ENCODE measurements at places on chromosomes 13 and 19.

GRCh38 chr13:32443111-32443510 lies 15.2 kb upstream of the N4BP2L1 start:
- no peak for DNase-seq

GRCh38 chr19:34879563-34879962 lies 47.1 kb upstream of the ZNF30 start:
- no peak for DNase-seq

DNA sequence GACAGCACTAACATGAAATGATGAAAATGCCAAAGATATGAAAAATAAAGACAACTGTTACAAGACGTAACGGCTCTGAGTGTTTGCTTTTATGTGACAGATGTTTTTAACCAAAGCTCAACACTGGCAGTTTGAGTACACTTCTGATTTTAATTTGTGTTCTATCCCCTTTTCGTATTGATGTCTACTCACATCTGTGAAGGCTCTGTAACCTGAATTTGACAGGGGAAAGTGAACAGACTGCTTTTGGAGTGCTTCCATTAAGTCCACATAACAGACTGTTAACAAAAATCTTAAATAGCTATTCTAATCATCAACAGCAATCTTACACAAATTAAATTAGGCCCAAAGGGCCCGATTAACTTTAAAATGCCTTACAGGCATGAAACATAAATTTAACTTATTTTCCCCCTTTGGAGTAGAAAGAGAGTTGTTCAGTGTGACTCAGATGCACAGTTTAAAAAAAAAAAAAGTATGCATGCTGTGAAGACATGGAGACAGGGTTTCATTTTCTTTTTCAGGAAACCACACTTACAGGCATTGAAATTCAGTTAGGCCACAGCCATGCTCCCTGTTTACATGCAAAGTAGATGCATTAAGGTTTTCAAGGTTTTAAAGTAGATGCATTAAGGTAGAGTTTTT lies 16.3 kb upstream of the RNASEH2B start:
- DNase-seq, result no peak

GRCh38 chr19:4730740-4731171 lies 7.1 kb upstream of the DPP9 start:
- DNase-seq, result no peak

- no peak for DNase-seq
Measured at GRCh38 chr19:573519-573825, 1.1 kb downstream of the BSG start.

DNA sequence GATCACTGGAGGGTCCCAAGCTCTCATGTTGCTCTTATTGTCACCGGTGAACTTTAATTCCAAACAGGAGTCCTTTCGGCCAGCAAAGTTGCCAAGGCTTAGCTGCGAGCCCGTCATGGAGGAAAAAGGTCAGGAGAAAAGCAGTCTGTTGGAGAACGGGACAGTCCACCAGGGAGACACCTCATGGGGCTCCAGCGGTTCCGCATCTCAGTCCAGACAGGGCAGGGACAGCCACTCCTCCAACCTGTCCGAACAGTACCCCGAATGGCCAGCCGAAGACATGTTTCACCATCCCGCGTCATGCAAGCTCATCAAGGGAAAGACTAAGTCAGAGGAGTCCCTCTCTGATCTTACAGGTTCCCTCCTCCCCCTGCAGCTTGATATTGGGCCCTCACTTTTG lies 10.4 kb downstream of the ZNF91 start:
- DNase-seq, result no peak

DNA sequence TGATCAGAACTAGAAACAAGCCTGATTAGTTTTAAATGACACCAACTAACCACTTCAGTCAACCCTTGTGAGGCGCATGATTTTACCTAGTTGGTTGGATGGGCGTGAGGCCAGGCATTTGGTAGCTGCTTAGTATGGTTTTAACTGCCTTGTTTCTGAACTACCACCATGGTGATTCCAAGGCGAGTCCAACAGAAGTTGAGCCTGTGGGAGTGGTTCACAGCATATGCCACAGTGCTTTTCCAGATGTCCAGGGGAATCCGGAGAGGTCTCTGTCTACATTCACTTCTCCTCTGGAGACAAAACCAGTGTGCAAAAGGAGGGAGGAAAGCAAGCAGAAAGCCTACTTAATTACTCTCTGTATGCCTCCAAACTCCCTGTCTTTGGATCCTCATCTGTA lies 524.1 kb downstream of the GPC6 start:
- DNase-seq, result no peak
